ENCODE measurements at places on chromosomes 11 and 22.

DNA sequence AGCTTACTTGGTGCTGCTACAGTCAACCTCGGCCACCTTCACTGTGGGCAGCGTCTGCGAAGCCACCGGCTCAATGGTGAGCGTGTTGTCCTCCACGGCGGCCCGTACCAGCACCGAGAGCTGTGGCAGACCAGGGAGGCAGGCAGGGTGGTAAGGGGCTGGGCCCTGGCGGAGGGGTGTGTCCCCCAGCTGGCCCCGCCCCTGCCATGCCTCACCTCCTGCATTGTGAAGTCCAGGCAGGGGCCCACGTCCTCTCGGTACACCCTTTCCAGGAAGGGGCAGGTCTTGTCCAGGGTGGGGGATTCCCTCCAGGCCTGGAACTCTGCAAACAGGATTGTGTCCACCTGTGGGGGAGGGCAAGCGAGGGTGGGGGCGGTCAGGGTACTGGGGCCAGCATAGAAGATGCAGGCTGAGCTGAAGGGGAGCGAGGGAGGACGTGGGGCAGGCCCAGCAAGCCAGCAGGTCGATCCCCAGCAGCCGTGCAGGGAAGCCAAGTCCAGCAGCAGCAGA lies 12.8 kb downstream of the RAB3IL1 start:
- no peak for DNase-seq

DNA sequence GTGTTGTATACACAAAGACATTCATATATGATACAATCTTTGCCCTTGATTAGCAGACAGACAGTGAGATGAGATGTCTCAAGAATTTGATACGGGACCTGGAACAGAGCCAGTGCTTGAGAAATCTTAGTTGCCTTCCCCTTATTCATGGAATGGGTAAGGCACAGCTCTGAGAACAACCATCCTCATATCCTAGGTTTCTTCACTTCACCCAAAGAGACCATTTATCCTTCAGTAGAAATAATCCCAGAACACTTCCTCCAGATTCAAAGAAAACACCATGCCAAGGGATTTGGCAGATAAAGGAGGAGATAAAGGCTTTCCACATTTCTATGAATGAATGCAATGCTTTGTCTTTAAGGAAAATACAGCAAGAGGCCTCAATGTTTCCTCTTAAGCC lies 8.8 kb upstream of the IZUMO1R start:
- DNase-seq = no peak

DNA sequence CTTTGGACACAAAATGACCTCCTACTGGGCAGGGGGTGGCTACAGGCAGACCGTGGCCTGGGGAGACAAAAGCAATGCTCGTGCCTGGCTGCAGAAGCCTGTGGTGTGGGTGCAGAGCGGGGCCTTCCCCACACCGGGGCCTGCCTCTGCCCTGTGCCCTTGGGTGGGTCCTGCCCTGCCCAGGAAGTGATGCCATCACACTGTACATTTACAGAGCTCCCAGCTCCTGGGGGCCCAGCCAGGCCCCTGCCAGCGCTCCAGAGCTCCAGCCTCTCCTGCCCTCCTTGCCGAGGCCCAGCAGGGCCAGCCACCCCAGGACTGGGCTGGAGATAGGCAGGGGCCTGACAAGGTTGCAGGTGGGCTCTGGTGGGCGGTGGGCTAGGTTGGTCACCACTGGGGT lies 40.1 kb downstream of the MUC5B start:
- no peak for DNase-seq

- no peak for DNase-seq
These were observed 15.6 kb downstream of the LRRC32 start for GRCh38 chr11:76654980-76655379.

DNA sequence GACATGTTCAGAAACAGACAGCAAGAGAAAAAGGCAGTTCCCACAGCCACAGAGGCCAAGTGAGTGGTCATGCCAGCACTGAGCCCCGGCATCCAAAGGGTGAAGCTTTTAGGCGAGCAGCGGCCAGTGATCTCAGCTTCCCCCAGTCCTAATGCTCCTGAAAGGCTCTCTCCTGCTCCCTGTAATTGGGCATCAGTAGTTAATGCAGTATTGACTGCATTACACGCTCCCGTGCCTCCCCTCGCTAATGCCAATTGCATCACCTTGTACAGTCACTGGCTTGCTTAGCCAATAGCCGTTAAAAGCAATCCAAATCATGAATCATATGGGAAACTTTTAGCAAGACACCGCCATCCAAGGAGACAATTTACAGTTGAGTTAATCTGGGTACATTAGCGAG lies 4.9 kb downstream of the LMO1 start:
- DNase-seq = no peak
